ENCODE measurements at places on chromosomes 6 and 20.

GRCh38 chr20:23046431-23046830 is 3.0 kb downstream of the THBD start:
- DNase-seq = no peak

- DNase-seq = peak; percentile 2
Observed at GRCh38 chr6:22098601-22099031, 198.2 kb downstream of the PRL start.

- no peak for DNase-seq
Observed at GRCh38 chr6:48311301-48311700, 200.3 kb upstream of the PTCHD4 start.

GRCh38 chr6:50986319-50986718 is 167.6 kb downstream of the TFAP2B start:
- DNase-seq = no peak

GRCh38 chr6:133241086-133241900 is at the start of gene EYA4:
EYA4 (plus strand) TSS chr6:133241357; CDS start chr6:133274781, 33,424 bp downstream.
- DNase-seq = peak; percentile 46

DNA sequence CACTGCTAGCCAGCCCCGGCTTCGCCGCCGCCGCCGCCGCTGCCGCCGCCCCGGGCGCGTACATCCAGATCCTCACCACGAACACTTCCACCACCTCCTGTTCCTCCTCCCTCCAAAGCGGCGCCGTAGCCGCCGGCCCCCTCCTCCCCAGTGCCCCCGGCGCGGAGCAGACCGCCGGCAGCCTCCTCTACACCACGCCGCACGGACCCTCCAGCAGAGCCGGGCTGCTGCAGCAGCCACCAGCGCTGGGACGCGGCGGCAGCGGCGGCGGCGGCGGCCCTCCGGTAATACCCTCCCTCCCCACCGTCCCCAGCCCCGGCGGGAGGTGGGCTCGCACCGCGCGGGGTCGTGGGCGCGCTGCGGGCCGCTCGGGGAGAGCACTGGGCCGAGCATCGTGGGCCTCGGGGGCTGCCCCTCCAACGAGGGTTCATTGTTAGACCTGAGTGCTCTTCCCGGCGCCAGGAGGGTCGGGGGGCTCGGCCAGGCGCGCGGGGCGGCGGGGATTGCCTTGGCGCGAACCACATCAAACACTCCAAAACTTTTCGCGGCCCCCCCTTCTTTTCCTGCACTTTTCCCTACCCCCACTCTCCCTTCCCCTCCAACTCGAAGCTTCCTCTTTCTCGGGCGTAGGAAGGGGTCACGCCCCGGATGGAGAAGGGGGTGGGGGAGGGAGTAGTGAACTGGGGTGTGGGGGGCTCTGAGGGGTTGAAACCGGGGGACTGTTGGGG is 827 bp downstream of the E2F3 start:
- DNase-seq = peak; percentile 4

Data from NCI-H1092 treated with DMSO at 0.1 percent for 48 hours (cell line).